ENCODE measurements at places on chromosomes 6 and 20. TPM values are rescaled to one million over a fixed set of nuclear protein-coding genes. Genes with fewer than 3 reads are reported as not detected.

SYCP2 gene
- 60.9 TPM for total RNA-seq

REM1 gene
- total RNA-seq, result 31.0 TPM

GABRR1 gene
- not detected for total RNA-seq

SPATA2 gene
- 7.6 TPM for total RNA-seq

BCAS1 gene
- total RNA-seq, result not detected

OR2H1 gene
- not detected for total RNA-seq

FIG4 gene
- total RNA-seq, result 27.9 TPM

CD93 gene
- 206 TPM for total RNA-seq

HLA-F gene
- 75.0 TPM for total RNA-seq

SFTA2 gene
- not detected for total RNA-seq

WFDC5 gene
- not detected for total RNA-seq

KHDC1L gene
- not detected for total RNA-seq

C6orf15 gene
- not detected for total RNA-seq

LY6G6F gene
- not detected for total RNA-seq

FAM162B gene
- not detected for total RNA-seq

ALDH8A1 gene
- not detected for total RNA-seq

POLR3F gene
- 14.0 TPM for total RNA-seq

TOX2 gene
- 47.0 TPM for total RNA-seq

SIRPD gene
- total RNA-seq, result not detected

OR12D3 gene
- not detected for total RNA-seq

FRK gene
- 8.4 TPM for total RNA-seq

ECHDC1 gene
- total RNA-seq, result 3.3 TPM

CPXM1 gene
- not detected for total RNA-seq

VSTM2L gene
- total RNA-seq, result 1.1 TPM

IMPG1 gene
- total RNA-seq, result not detected

TSPO2 gene
- total RNA-seq, result not detected

FAM217A gene
- total RNA-seq, result not detected

BMP7 gene
- not detected for total RNA-seq

MCHR2 gene
- total RNA-seq, result not detected

RAET1L gene
- not detected for total RNA-seq

CCDC170 gene
- total RNA-seq, result not detected

PLCB4 gene
- 38.0 TPM for total RNA-seq

LY6G6C gene
- not detected for total RNA-seq

SNX9 gene
- total RNA-seq, result 55.2 TPM

NKX2-4 gene
- not detected for total RNA-seq

TRIM27 gene
- 167 TPM for total RNA-seq

FHL5 gene
- total RNA-seq, result 128 TPM

ABHD16B gene
- not detected for total RNA-seq

CRISP2 gene
- total RNA-seq, result not detected

PROKR2 gene
- not detected for total RNA-seq

IP6K3 gene
- total RNA-seq, result not detected

MYMX gene
- total RNA-seq, result 13.9 TPM

Measured in ascending aorta (tissue), 2 donors.